ENCODE measurements at places on chromosomes 5 and 9. TPM values are rescaled to one million over a fixed set of nuclear protein-coding genes. Genes with fewer than 3 reads are reported as not detected.

Gene ZCCHC7
- total RNA-seq = 8.6 TPM

Gene GRM6
- not detected for total RNA-seq

DNA sequence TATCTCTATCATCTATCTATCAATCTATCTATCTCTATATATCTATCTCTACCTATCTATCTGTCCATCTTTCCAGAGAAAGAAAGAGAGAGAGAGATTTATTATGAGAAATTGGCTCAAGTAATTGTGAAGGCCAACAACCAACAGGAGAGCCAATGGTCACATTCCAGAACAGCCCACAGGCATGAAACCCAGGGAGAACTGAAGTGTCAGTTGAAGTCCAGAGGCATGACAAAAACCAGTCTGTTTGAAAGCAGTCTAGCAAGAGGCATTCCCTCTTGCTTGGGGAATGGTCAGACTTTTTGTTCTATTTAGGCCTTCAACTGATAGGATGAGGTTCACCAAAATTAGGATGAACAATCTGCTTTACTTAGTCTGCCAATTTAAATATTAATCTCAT is 87.6 kb upstream of the PLCXD3 start:
- no peak overlapping the region for H3K4me3 ChIP-seq
- DNase-seq = no peak
- H3K27ac ChIP-seq = no peak overlapping the region
- no peaks in the 10 kb centered on the region for H3K27me3 ChIP-seq

Gene LMX1B
- 1.3 TPM for total RNA-seq

Gene GABRA1
- not detected for total RNA-seq

Gene MOCS2
- 64.5 TPM for total RNA-seq

- no peak overlapping the region for H3K27ac ChIP-seq
- H3K4me3 ChIP-seq = no peak overlapping the region
- H3K27me3 ChIP-seq = no peaks in the 10 kb centered on the region
- H3K36me3 ChIP-seq = no peaks in the 10 kb centered on the region
- DNase-seq = no peak
Measured at GRCh38 chr5:60809891-60810425, 34.1 kb downstream of the ELOVL7 start.

- no peak overlapping the region for H3K4me3 ChIP-seq
- H3K27me3 ChIP-seq = no peaks in the 10 kb centered on the region
- H3K27ac ChIP-seq = no peak overlapping the region
- no peaks in the 10 kb centered on the region for H3K4me1 ChIP-seq
Measured at GRCh38 chr9:92299116-92299515, 5.6 kb upstream of the IARS1 start.

GRCh38 chr5:80854583-80854982 is 105.6 kb upstream of the RASGRF2 start:
- H3K4me1 ChIP-seq = no peaks in the 10 kb centered on the region
- no peak overlapping the region for H3K27ac ChIP-seq
- H3K36me3 ChIP-seq = no peaks in the 10 kb centered on the region
- DNase-seq = no peak
- no peaks in the 10 kb centered on the region for H3K27me3 ChIP-seq

GRCh38 chr5:108531367-108532128 is 149.7 kb upstream of the FBXL17 start:
- H3K27ac ChIP-seq = no peak overlapping the region
- H3K36me3 ChIP-seq = no peaks in the 10 kb centered on the region
- H3K27me3 ChIP-seq = no peaks in the 10 kb centered on the region

Gene PCDHGB4
- total RNA-seq = 6.4 TPM

GRCh38 chr9:88773627-88774244 is 217.5 kb upstream of the S1PR3 start:
- H3K4me1 ChIP-seq = peaks cover 29% of the 10 kb centered on the region
- H3K36me3 ChIP-seq = no peaks in the 10 kb centered on the region
- H3K27me3 ChIP-seq = no peaks in the 10 kb centered on the region
- no peak overlapping the region for H3K27ac ChIP-seq
- DNase-seq = no peak

Gene NMUR2
- total RNA-seq = not detected

DNA sequence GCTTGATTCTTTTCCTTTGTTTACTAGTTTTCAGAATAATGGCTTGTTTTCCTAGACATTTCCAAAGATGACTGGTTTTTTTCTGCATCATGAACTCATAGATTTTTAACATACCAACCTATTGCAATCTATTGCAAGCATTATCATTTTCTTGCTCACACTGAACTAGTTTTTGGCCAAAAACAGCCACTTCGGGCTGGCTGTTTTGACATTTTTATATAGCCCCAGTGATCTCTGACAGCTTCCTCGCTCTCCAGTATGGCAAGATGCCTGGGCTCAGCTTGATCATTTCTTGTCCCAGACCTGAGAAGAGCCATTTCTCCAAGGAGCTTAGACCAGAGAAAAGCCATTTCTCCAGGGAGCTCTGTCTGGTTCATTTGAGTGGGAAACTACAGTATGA is 94.3 kb upstream of the MAMDC2 start:
- DNase-seq = no peak
- no peaks in the 10 kb centered on the region for H3K4me1 ChIP-seq
- H3K27ac ChIP-seq = no peak overlapping the region
- H3K27me3 ChIP-seq = no peaks in the 10 kb centered on the region

- H3K4me1 ChIP-seq = no peaks in the 10 kb centered on the region
- no peaks in the 10 kb centered on the region for H3K27me3 ChIP-seq
- H3K36me3 ChIP-seq = no peaks in the 10 kb centered on the region
- no peak for DNase-seq
Measured at GRCh38 chr9:137359850-137360249, 57.8 kb upstream of the NRARP start.

GRCh38 chr9:78253285-78253684 is 17.4 kb downstream of the CEP78 start:
- H3K27ac ChIP-seq = no peak overlapping the region
- H3K36me3 ChIP-seq = no peaks in the 10 kb centered on the region
- H3K4me1 ChIP-seq = no peaks in the 10 kb centered on the region
- DNase-seq = no peak

DNA sequence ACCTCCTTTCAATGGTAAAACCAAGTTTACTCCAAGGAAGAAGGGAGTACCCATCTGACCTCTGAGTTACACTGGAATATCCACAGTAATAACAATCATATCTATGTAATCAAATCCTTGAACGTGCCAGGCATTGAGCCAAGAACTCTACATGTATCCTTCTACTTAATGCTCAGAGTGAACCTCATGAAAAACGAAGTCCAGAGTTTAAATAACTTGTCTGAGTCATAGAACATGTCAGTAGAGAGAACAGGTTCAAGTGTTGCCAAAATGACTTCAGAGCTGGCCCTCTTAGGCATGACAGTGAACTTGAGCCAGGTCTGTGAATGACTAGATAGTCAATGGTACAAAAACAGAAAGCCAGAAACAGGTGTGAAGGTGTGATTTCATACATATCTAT is 164.1 kb upstream of the ZNF618 start:
- no peaks in the 10 kb centered on the region for H3K4me1 ChIP-seq
- H3K27me3 ChIP-seq = no peaks in the 10 kb centered on the region
- no peak overlapping the region for H3K4me3 ChIP-seq

Gene BAAT
- total RNA-seq = not detected

GRCh38 chr5:44997506-44997905 is 188.8 kb downstream of the MRPS30 start:
- DNase-seq = no peak
- H3K27me3 ChIP-seq = no peaks in the 10 kb centered on the region
- H3K36me3 ChIP-seq = no peaks in the 10 kb centered on the region

GRCh38 chr9:18632632-18633403 is 158.9 kb downstream of the ADAMTSL1 start:
- no peaks in the 10 kb centered on the region for H3K4me1 ChIP-seq
- H3K36me3 ChIP-seq = no peaks in the 10 kb centered on the region
- no peak overlapping the region for H3K4me3 ChIP-seq
- H3K27ac ChIP-seq = peak overlapping the region; percentile 60
- DNase-seq = no peak

DNA sequence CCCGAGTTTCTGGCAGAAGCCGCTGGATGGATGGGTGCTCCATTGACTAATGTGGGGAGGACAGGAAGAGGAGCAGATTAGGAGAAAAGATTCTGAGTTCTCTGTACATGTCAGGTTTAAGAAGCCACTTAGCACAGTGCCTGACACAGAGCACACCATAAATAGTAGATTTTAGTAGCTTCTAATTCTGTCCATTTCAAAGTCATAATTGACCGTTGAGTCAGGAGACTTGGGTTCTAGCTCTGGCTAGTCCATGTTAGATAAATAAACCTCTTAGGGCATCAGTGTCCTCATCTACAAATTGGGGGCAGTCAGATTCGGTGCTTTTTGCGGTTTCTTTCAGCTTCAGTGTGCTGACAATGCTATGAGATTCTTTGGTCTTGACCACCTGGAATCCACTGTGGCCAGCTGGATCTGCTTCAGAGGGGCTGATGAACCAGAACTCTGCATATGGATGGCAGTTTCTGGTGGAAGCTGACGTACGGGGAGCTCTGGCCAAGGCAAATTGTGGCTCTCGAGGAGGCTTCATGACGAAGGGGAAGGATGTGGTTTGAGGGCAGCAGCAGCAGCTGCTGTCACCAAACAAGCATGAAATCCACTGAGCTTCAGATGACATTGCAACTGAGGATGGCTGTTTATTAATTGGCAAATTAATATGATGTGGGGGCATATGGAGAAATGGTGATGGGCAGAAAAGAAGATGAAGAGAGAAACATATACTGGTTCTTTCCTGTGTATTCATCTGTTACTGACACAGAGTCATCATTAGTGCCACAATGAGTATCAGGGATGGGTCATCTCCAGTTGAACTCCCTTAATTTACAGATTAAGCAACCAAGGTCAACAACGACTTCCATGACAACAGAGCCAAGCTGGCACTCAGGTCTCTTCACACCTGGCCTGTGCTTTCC is 134.4 kb downstream of the AOPEP start:
- H3K27ac ChIP-seq = no peak overlapping the region
- no peaks in the 10 kb centered on the region for H3K36me3 ChIP-seq
- no peaks in the 10 kb centered on the region for H3K27me3 ChIP-seq

- H3K4me3 ChIP-seq = no peak overlapping the region
- no peak for DNase-seq
- H3K27me3 ChIP-seq = no peaks in the 10 kb centered on the region
- no peak overlapping the region for H3K27ac ChIP-seq
- H3K36me3 ChIP-seq = peaks cover 63% of the 10 kb centered on the region
Measured at GRCh38 chr9:124411514-124412227, 3.6 kb downstream of the PSMB7 start.

- peaks cover 2% of the 10 kb centered on the region for H3K36me3 ChIP-seq
- peak overlapping the region; percentile 94 for H3K27ac ChIP-seq
- peak overlapping the region; percentile 99 for H3K4me3 ChIP-seq
- DNase-seq = no peak
- H3K27me3 ChIP-seq = no peaks in the 10 kb centered on the region
Measured at GRCh38 chr9:26891726-26892125, 876 bp downstream of the CAAP1 start.

Gene STC2
- 16.0 TPM for total RNA-seq

DNA sequence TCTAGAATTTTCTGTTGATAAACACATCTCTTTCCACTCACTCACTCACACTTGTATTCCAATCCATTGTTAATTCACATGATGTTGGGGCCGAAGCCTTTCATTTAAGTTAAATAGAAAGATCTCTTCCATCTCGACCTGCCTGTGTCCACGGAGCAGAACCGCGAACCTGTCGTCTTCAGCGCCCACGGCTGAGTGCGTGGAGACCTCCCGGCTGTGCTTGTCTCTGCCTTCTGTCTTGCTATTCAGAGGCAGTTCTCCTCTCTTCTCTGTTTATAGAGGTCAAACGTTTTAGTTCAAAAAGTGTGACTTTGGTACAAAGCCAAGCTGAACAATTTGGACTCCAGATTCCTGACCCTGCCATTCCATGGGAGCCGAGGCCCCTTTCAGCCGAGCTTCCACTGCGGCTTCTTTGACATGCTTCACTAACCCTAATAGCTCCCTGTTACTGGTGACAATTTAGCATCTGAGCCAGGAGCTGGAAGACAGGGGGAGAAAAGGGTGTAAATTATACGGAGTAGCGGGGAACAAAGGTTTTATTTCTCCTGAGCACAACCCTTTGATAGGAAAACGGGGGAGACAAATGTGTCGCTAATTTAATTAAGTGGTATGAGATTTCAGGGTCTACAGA is 314.4 kb upstream of the IRX4 start:
- H3K27ac ChIP-seq = no peak overlapping the region
- H3K4me3 ChIP-seq = no peak overlapping the region
- H3K36me3 ChIP-seq = no peaks in the 10 kb centered on the region
- H3K4me1 ChIP-seq = no peaks in the 10 kb centered on the region
- H3K27me3 ChIP-seq = no peaks in the 10 kb centered on the region

Gene RBM22
- total RNA-seq = 26.0 TPM

GRCh38 chr9:106481013-106481609 is 381.9 kb upstream of the ZNF462 start:
- no peak overlapping the region for H3K27ac ChIP-seq
- no peak overlapping the region for H3K4me3 ChIP-seq
- no peaks in the 10 kb centered on the region for H3K4me1 ChIP-seq

- H3K4me1 ChIP-seq = no peaks in the 10 kb centered on the region
- DNase-seq = no peak
- no peak overlapping the region for H3K4me3 ChIP-seq
- no peak overlapping the region for H3K27ac ChIP-seq
- H3K27me3 ChIP-seq = no peaks in the 10 kb centered on the region
Measured at GRCh38 chr5:102813740-102814139, 58.6 kb downstream of the PAM start.

Gene LHX2
- 0.31 TPM for total RNA-seq

DNA sequence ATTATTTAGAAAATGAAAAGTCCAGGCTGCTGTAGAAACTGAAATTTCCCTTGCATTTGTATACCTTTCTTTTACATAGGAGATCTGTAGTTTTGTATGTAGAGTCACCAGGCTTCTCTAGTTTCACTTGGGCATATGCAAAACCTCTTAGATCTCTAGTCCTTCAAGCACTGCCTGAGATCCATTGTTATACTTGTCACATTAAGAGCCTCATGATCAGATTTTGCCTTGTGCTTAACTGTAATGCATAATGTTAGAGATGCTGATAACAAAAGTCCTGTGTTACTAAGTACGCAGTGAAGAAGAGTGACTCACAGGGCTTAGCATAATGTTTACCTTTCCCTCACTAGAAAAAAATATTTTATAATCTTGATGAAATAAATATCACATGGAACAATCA is 250.2 kb downstream of the CYLC2 start:
- H3K27me3 ChIP-seq = no peaks in the 10 kb centered on the region
- no peak for DNase-seq
- H3K27ac ChIP-seq = no peak overlapping the region
- H3K4me3 ChIP-seq = no peak overlapping the region
- no peaks in the 10 kb centered on the region for H3K4me1 ChIP-seq

GRCh38 chr5:111772456-111773122 is 15.6 kb upstream of the NREP start:
- no peaks in the 10 kb centered on the region for H3K27me3 ChIP-seq
- H3K36me3 ChIP-seq = no peaks in the 10 kb centered on the region
- no peak overlapping the region for H3K4me3 ChIP-seq
- no peaks in the 10 kb centered on the region for H3K4me1 ChIP-seq

- H3K27ac ChIP-seq = peak overlapping the region; percentile 99
- H3K36me3 ChIP-seq = peaks cover 3% of the 10 kb centered on the region
- DNase-seq = peak; percentile 99
Measured at GRCh38 chr5:181221792-181222629, 1.1 kb upstream of the TRIM41 start.

Gene PKD2L2
- not detected for total RNA-seq

GRCh38 chr5:111518777-111519176 is 6.4 kb upstream of the STARD4 start:
- H3K4me3 ChIP-seq = no peak overlapping the region
- no peaks in the 10 kb centered on the region for H3K36me3 ChIP-seq
- DNase-seq = no peak
- H3K27ac ChIP-seq = no peak overlapping the region

GRCh38 chr5:73137563-73138530 is 17.5 kb downstream of the TMEM171 start:
- H3K27ac ChIP-seq = no peak overlapping the region
- no peak overlapping the region for H3K4me3 ChIP-seq
- no peak for DNase-seq
- H3K36me3 ChIP-seq = no peaks in the 10 kb centered on the region
